Aorta (tissue), 5 donors: ENCODE measurements at places on chromosomes 5 and 9. TPM values are rescaled to one million over a fixed set of nuclear protein-coding genes. Genes with fewer than 3 reads are reported as not detected.

DNA sequence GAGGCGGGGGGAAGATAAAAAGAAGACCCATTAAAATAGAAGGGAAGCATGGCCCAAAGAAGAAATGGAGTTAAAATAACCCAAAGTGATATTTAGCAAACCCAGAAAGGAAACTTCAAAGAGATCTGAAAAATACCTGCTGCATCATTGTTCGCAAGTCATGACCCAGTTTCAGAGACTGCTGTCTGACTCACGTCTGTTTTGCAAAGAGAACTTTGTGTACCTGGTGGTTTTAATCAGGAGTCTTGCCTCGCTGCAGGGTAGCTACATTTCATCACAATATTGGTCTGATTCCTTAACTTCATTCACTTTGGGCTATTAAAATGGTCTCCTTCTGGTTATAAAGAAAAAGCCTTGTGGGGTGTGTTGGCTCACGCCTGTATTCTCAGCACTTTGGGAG is 461.1 kb upstream of the DAP start:
- DNase-seq = no peak

- H3K27me3 ChIP-seq = no peaks in the 10 kb centered on the region
- H3K4me1 ChIP-seq = no peaks in the 10 kb centered on the region
- H3K27ac ChIP-seq = no peak overlapping the region
Measured at GRCh38 chr9:104944356-104944755, 16.4 kb upstream of the ABCA1 start.

- no peaks in the 10 kb centered on the region for H3K27me3 ChIP-seq
- peaks cover 4% of the 10 kb centered on the region for H3K4me1 ChIP-seq
- no peaks in the 10 kb centered on the region for H3K36me3 ChIP-seq
- no peak overlapping the region for H3K27ac ChIP-seq
- H3K4me3 ChIP-seq = peak overlapping the region; percentile 61
Measured at GRCh38 chr9:4662989-4663792, 1.1 kb downstream of the PLPP6 start.

DNA sequence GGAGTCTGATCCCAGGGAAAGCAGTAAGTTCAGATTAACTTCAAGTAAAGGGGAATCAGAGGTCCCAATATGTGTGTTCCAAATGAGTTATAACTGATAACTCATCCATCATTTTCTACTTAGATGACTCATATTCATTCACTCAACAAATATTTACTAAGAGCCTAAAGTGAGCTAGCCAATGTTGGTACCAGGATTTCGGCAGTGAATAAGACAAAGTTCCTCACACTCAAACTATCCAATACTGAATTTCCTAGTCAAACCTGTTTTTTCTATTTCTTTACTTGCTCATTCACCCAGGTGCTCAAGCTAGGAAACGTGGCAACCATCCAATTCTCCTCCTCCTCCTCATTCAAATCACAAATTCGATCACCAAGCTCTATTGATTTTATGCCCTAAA is 25.8 kb downstream of the FBXW2 start:
- H3K4me1 ChIP-seq = no peaks in the 10 kb centered on the region
- H3K27ac ChIP-seq = no peak overlapping the region
- no peaks in the 10 kb centered on the region for H3K27me3 ChIP-seq
- H3K36me3 ChIP-seq = peaks cover 6% of the 10 kb centered on the region
- DNase-seq = no peak

- no peak overlapping the region for H3K27ac ChIP-seq
- H3K4me3 ChIP-seq = no peak overlapping the region
- no peaks in the 10 kb centered on the region for H3K4me1 ChIP-seq
- H3K27me3 ChIP-seq = no peaks in the 10 kb centered on the region
- no peak for DNase-seq
Measured at GRCh38 chr9:112065806-112066606, 109.1 kb downstream of the SUSD1 start.

DNA sequence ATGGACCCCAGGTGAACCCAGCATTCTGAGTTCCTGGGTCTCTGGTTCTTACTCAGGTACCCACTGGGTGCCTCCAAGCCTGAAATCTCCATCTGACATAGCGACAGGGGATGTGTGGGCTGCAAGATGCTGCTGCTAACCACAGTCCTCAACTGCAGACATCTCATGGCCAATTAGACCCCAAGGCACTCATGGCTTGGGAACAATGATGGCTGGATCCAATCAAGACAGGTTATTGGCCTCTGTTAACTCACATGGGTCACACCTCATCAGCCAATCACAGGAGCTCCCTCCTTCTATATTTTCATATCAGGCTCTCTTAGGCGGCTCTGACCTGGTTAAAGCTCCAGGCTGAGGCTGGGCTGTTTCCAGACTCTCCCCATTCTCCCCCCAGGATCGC is 57.0 kb downstream of the CXXC5 start:
- no peak overlapping the region for H3K27ac ChIP-seq
- H3K4me3 ChIP-seq = no peak overlapping the region
- no peaks in the 10 kb centered on the region for H3K36me3 ChIP-seq
- H3K27me3 ChIP-seq = no peaks in the 10 kb centered on the region
- DNase-seq = no peak

GRCh38 chr5:142283304-142283703 is 41.5 kb downstream of the SPRY4 start:
- H3K36me3 ChIP-seq = no peaks in the 10 kb centered on the region
- H3K27me3 ChIP-seq = no peaks in the 10 kb centered on the region
- DNase-seq = no peak
- no peak overlapping the region for H3K4me3 ChIP-seq
- no peak overlapping the region for H3K27ac ChIP-seq

GRCh38 chr9:131473198-131473885 is 29.4 kb upstream of the POMT1 start:
- no peak overlapping the region for H3K27ac ChIP-seq
- DNase-seq = no peak
- H3K4me1 ChIP-seq = no peaks in the 10 kb centered on the region
- no peak overlapping the region for H3K4me3 ChIP-seq

GRCh38 chr5:87551911-87552310 is 139.2 kb upstream of the CCNH start:
- no peak overlapping the region for H3K27ac ChIP-seq
- no peak overlapping the region for H3K4me3 ChIP-seq
- no peaks in the 10 kb centered on the region for H3K4me1 ChIP-seq
- no peaks in the 10 kb centered on the region for H3K36me3 ChIP-seq

DNA sequence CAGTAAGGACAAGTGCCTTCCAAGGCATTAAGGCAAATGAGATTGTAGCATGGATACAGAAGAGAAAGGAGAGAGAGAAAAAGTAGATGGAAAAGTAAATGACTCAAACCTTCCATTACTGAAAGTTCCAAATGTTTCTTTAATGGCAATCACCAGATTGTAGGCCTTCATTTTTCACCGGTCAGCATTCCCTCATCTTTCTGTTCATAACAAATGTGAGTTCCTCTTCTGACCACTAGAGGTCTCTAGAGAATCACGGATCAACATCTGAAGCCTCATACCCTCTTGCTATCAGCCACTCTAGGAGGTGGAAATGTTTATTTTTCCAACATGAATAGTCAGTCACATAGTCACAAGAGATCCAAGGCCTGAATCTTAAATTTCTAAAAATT is 73.6 kb upstream of the RPS23 start:
- no peaks in the 10 kb centered on the region for H3K36me3 ChIP-seq
- no peaks in the 10 kb centered on the region for H3K27me3 ChIP-seq
- H3K27ac ChIP-seq = no peak overlapping the region
- H3K4me3 ChIP-seq = no peak overlapping the region
- DNase-seq = no peak
- H3K4me1 ChIP-seq = peaks cover 2% of the 10 kb centered on the region

DNA sequence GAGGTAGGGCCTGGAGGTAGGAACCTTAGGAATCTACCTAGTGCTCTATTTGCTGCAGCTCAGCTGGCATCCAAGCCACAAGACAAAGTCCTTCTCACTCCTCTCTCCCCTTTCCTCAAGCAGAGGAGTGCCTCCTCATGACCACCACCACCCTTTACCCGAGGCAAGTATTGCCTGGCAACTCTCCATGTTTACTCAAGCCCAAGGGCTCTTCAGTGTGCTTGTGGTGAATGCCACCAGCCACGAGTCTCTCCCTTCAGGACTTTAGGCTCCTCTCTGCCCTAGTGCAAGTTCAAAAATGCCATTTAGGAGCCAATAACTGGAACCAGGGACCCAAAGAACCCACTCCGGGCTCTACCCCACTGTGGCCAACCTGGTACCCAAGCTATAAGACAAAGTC is 514.5 kb upstream of the RGMB start:
- no peaks in the 10 kb centered on the region for H3K4me1 ChIP-seq
- no peaks in the 10 kb centered on the region for H3K36me3 ChIP-seq
- no peaks in the 10 kb centered on the region for H3K27me3 ChIP-seq

GRCh38 chr9:38246833-38247232 is 145.7 kb upstream of the ALDH1B1 start:
- H3K4me1 ChIP-seq = no peaks in the 10 kb centered on the region
- DNase-seq = no peak
- H3K27me3 ChIP-seq = no peaks in the 10 kb centered on the region
- no peak overlapping the region for H3K27ac ChIP-seq

GRCh38 chr5:80937584-80938356 is 22.4 kb upstream of the RASGRF2 start:
- no peak overlapping the region for H3K4me3 ChIP-seq
- no peak overlapping the region for H3K27ac ChIP-seq
- H3K4me1 ChIP-seq = no peaks in the 10 kb centered on the region
- H3K27me3 ChIP-seq = no peaks in the 10 kb centered on the region
- H3K36me3 ChIP-seq = no peaks in the 10 kb centered on the region
- DNase-seq = no peak

- DNase-seq = no peak
- no peaks in the 10 kb centered on the region for H3K4me1 ChIP-seq
- H3K4me3 ChIP-seq = no peak overlapping the region
- H3K27ac ChIP-seq = no peak overlapping the region
Measured at GRCh38 chr9:133939171-133939785, 52.8 kb downstream of the VAV2 start.

DNA sequence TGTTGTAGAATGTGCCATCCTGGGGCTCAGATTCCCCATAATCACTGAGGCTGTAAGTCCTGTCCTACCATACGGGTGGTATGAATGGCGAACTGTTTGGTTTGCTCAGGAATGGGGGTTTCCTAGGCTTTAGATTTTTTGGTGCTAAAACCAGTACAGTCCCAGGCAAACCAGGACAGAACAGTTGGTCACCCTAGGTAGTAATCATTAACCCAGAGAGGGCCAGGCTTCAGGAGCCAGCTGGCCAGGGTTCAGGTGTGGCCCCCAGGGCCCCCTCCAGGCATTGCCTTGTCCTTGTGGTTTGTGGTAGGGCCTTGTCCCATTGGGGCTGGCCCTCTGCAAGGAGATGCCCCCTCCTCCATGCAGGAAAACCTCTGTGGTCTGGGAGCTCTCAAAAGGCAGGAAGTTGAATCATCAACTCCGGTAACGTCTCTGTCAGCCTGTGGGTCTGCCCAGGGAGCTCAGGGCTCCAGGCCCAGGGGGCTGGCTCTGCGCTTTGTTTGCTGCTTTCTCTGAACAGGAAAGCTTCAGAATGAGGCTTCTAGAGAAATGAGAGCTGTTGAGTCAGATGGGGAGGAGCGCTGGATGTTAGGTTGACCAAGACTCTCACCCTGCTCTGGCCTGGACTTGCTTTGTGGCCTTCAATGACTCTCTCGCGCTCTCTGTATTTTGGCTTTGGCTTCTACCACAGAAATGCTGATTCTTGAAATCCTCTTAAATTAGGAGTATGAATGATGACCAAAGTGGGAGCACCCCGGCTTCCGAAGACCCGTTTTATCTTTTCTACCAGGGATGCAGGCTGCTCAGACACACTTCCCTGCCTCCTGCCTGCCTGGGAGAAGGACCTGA is 22.2 kb upstream of the JADE2 start:
- no peaks in the 10 kb centered on the region for H3K27me3 ChIP-seq
- no peaks in the 10 kb centered on the region for H3K36me3 ChIP-seq
- peak; percentile 91 for DNase-seq
- H3K4me1 ChIP-seq = no peaks in the 10 kb centered on the region
- H3K27ac ChIP-seq = no peak overlapping the region

GRCh38 chr9:137058521-137059234 is 4.8 kb upstream of the ENTPD2 start:
- H3K4me1 ChIP-seq = no peaks in the 10 kb centered on the region
- H3K4me3 ChIP-seq = no peak overlapping the region
- no peak overlapping the region for H3K27ac ChIP-seq
- no peak for DNase-seq
- H3K36me3 ChIP-seq = no peaks in the 10 kb centered on the region
- no peaks in the 10 kb centered on the region for H3K27me3 ChIP-seq

GRCh38 chr9:104993291-104993963 is 65.5 kb upstream of the ABCA1 start:
- H3K27ac ChIP-seq = peak overlapping the region; percentile 20
- H3K36me3 ChIP-seq = no peaks in the 10 kb centered on the region
- H3K27me3 ChIP-seq = no peaks in the 10 kb centered on the region
- H3K4me3 ChIP-seq = no peak overlapping the region
- no peaks in the 10 kb centered on the region for H3K4me1 ChIP-seq

DOK3 gene
- 4.4 TPM for polyA plus RNA-seq

STKLD1 gene
- polyA plus RNA-seq = 3.5 TPM

FBXW5 gene
- 191 TPM for polyA plus RNA-seq

CNTNAP3 gene
- 16.3 TPM for polyA plus RNA-seq

HMGXB3 gene
- 16.3 TPM for polyA plus RNA-seq

PAEP gene
- polyA plus RNA-seq = not detected

GABRP gene
- 0.75 TPM for polyA plus RNA-seq

TRIM32 gene
- polyA plus RNA-seq = 6.4 TPM

IFNA17 gene
- polyA plus RNA-seq = not detected

FIBCD1 gene
- not detected for polyA plus RNA-seq

PCSK1 gene
- polyA plus RNA-seq = 0.13 TPM

SH3RF2 gene
- 3.6 TPM for polyA plus RNA-seq

CDHR2 gene
- 21.5 TPM for polyA plus RNA-seq

OR1Q1 gene
- not detected for polyA plus RNA-seq

ZNG1E gene
- polyA plus RNA-seq = 49.8 TPM

GPRIN1 gene
- polyA plus RNA-seq = 0.15 TPM

TLX3 gene
- polyA plus RNA-seq = not detected

RMND5B gene
- 28.2 TPM for polyA plus RNA-seq

MIER3 gene
- polyA plus RNA-seq = 8.1 TPM
